Large intestine (tissue), 12 donors: ENCODE measurements at places on chromosomes 4 and X. TPM values are rescaled to one million over a fixed set of nuclear protein-coding genes. Genes with fewer than 3 reads are reported as not detected.

Gene GRIA3
- 0.43 TPM for polyA plus RNA-seq

Gene TEX13B
- not detected for polyA plus RNA-seq

DNA sequence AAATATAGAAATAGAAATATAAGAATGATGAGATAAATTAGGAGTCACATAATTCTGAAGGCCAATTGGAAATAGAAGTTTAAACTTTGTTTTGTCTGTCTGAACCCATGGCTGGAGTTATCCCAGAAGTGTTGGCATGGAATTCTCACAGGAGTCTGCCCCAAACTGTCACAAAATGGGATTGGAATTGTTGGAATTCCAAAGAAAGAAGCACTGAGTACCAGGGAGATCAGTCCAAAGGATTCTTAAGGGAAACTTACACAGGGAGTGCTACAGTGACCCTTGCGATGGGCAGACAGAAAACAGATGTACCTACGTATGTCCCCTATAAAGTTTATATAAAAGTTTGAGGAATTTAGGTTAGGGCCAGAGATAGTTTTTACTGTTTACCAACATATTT lies 1607.7 kb downstream of the ARAP2 start:
- H3K4me3 ChIP-seq: no peak overlapping the region
- no peak for DNase-seq
- H3K36me3 ChIP-seq: no peaks in the 10 kb centered on the region
- no peaks in the 10 kb centered on the region for H3K27me3 ChIP-seq
- no peak overlapping the region for H3K27ac ChIP-seq

GRCh38 chr4:140642674-140643437 lies 74.1 kb upstream of the UCP1 start:
- H3K36me3 ChIP-seq: peaks cover 37% of the 10 kb centered on the region
- peaks cover 29% of the 10 kb centered on the region for H3K4me1 ChIP-seq
- no peak overlapping the region for H3K4me3 ChIP-seq
- H3K27ac ChIP-seq: peak overlapping the region; percentile 79
- DNase-seq: no peak

GRCh38 chrX:116230130-116230898 lies 59.8 kb downstream of the AGTR2 start:
- no peak overlapping the region for H3K27ac ChIP-seq
- no peak for DNase-seq
- no peak overlapping the region for H3K4me3 ChIP-seq
- H3K36me3 ChIP-seq: no peaks in the 10 kb centered on the region
- no peaks in the 10 kb centered on the region for H3K4me1 ChIP-seq

Gene CDS1
- 59.6 TPM for polyA plus RNA-seq
